ENCODE measurements at places on chromosomes 3 and 15.
A peak's percentile ranks its signal among the peaks of the same experiment; 100 is the strongest.

- DNase-seq: no peak
These were observed 40.2 kb downstream of the CMTM8 start for GRCh38 chr3:32278714-32279113.

DNA sequence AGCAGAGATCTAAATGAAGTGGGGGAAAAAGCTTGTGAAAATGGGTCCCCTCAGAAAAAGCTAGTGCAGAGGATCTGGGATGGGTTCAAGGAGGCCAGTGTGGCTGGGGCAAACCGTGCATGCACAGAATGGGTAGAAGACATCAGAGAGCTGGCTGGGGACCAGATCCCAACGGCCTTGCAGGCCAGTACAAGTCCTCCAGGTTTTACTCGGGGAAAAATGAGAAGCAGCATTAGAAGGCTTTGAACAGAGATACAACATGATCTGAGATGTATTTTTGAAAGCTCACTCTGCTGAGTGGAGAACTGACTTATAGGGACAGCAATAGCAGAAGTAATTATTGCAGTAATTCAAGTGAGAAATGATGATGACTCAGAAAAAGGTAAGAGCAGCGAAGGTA lies 114.5 kb downstream of the HERC1 start:
- DNase-seq: no peak

DNA sequence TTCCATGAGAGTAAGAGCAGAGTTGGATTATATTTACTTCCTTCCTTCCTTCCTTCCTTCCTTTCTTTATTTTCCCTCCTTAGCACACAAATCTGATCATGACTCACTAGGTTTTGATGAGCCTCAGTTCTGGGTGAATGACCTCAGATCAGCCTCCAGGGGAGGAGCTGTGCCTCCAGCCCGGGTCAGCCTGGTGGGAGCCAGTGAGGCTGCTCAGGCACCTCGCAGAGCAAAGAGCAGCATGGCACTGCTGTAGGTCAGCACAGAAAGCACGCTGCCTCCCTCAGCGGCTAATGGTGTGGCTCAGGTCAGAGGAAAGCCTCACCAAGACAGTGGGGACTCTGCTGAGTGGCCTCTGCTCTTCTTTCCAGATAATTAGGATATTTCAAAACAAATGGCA lies 108.5 kb downstream of the SYNPR start:
- DNase-seq: no peak

DNA sequence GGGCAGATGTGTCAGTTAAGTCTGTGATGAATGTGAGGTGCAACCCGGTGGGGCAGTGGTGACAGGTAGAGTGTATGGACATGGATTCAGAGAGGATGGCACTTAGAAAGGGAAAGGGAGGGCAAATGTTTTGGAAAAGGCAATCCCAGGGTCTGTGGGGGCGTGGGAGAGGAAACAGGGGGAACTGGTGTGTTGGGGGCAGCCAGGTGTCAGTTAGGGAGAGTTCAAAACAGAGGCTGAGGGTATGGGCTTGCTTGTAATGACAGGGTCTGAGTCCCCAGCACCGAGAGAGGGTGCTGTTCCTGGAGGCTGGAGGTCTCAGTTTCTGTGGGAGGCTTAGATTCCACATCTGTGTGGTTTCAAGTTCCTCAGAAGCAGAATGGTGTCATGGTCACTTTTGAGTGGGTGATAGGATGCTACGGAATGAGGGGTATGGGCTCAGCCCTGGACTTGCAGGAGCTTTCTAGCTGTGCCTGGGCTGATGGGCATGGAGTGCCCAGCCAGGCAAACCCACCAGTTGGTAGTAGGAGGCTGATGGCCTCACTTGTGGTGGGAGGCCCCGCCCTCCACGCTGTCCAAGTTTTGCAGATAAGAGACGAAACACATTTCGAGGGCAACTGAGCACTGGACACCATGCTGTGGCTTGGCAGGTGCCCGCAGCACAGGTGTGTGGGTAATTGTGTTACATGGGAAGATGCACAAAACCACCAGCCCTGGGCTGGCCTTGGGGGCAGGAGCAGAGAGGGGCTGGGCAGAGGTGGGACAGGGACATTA lies 209.4 kb downstream of the RPLP1 start:
- no peak for DNase-seq

- DNase-seq: no peak
These were observed 776.3 kb downstream of the TUSC7 start for GRCh38 chr3:117485841-117486240.

GRCh38 chr3:184593220-184593927 lies 31.8 kb downstream of the EPHB3 start:
- no peak for DNase-seq

DNA sequence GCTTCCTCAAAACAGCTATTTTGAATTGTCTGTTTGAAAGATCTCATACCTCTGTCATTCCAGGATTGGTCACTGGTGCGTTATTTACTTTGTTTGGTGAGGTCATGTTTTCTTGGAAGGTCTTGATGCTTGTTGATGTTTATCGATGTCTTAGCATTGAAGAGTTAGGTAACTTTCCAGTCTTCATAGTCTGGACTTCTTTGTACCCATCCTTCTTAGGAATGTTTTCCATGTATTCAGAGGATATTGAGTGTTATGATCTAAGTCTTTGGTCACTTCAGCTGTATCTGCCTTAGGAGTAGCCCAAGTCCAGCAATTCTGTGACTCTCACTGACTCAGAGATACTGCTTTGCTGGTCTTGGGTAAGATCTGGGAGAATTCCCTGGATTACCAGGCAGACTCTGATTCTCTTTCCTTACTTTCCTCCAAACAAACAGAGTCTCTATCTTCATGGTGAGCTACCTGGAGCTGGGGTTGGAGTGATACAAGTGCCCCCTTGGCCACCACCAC lies 398.6 kb downstream of the ZIC4 start:
- no peak for DNase-seq

GRCh38 chr3:156433910-156434309 lies 121.0 kb downstream of the SSR3 start:
- DNase-seq: no peak

GRCh38 chr3:129507181-129507831 lies 21.1 kb upstream of the RHO start:
- no peak for DNase-seq

- DNase-seq: no peak
These were observed 101.1 kb upstream of the RASGRP1 start for GRCh38 chr15:38665586-38666305.

DNA sequence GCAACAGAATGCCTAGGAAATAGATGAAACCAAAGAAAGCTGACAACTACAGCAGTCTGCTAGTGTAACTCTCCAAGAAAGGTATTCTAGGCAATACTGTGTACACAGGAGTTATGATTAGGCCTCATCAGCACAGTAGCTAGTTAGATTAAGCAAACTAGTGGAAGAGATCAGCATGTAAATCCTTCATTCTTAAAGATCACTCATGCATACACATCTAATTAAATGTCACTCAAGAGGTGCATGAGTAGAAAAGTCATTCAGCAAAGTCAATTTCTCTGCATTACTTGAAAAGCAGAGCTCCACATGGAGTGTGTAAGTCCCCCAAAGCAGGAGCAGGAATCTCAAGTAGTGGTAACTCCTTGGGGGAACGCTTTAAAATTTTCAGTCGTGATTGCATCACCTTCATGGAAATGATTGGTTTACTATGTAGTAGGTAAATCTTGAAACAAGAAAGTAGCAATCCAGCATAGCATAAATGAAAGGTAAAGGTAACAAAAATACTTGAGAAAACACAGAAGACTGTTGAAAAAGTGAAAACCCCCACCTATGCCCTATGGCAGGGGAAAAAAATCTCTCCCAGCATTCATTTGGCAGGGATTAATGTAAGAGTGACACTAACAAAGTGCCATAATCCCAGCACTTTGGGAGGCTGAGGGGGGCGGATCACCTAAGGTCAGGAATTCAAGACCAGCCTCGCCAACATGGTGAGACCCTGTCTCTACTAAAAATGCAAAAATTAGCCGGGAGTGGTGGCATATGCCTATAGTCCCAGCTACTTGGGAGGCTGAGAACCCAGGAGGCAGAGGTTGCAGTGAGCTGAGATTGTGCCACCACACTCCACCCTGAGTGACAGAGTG lies 29.4 kb upstream of the PPIB start:
- no peak for DNase-seq

GRCh38 chr15:71334873-71335272 lies 219.6 kb downstream of the THSD4 start:
- no peak for DNase-seq

GRCh38 chr3:123930445-123930844 lies 30.6 kb downstream of the CCDC14 start:
- no peak for DNase-seq

DNA sequence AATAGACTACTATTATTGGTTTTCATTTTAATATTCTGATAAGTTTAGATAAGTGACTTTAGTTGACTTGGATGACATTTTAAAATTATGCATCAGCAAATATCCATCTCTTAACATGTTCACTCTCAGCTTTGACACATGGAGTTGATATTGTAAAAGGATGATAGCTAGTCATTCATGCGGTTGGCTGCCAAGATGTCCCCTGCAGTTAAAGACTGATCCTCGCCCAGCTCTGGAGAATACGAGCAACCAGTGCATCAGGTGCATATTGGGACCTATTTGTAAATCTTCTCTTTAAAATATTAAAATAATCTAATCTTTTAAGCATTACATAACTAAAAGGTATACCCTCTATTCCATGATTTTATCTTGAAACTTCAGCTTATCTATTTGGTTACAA lies 41.9 kb downstream of the EPHB1 start:
- DNase-seq: no peak

DNA sequence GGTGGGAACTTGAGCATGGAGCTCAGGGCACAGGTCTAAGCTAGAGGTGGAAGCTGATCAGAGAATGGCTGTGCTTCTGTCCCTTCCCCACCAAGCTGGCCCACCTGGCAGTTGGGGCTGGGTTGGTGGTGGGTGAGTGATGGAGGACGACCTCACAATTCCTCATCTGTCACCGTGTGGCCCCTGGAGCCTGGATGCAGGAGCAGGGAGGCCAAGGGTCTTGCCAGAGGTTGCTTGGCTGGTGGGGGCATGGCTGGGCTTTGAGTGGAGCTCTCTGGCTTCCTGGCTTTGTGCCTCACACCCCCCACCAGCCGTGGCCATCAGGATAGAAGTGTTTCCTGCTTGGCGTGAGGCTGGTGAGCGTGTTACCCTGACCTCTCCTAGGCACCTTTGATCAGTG lies 36.0 kb downstream of the FBLN2 start:
- no peak for DNase-seq

- no peak for DNase-seq
These were observed 263.1 kb downstream of the ADAMTS17 start for GRCh38 chr15:100078511-100079220.

GRCh38 chr15:80832686-80833085 lies 53.5 kb downstream of the CEMIP start:
- no peak for DNase-seq

GRCh38 chr3:38644662-38645053 lies 4.8 kb downstream of the SCN5A start:
- DNase-seq: no peak

DNA sequence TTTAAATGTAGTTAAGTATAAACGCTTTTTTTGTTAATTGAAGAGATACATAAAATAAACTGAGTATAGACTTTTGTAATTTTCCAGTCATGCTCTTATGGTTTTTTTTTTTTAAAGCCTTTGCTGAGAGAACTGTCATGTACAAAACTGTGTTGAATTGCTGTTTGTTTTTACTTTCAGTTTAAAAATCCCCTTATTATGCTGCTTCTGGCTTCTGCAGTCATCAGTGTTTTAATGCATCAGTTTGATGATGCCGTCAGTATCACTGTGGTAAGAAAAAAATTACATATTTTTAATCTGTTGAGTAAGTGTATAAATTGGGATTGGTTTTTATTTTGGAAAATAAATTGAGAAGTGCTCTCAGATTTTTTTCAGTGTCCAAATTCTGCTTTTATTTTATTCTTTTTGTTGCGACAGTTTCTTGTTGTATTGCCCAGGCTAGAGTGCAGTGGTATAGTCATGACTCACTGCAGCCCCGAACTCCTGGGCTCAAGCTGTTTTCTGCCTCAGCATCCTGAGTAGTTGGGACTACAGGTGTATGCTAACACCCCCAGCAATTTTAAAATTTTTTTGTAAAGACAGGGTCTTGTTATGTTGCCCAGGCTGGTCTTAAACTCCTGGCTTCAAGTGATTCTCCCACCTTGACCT lies 40.7 kb downstream of the ATP2C1 start:
- DNase-seq: no peak

- DNase-seq: peak; percentile 48
These were observed 318.7 kb upstream of the STT3B start for GRCh38 chr3:31213869-31214486.

GRCh38 chr15:45549541-45550220 lies 27.1 kb upstream of the SLC30A4 start:
- no peak for DNase-seq

GRCh38 chr15:92059036-92059970 lies 205.8 kb downstream of the SLCO3A1 start:
- no peak for DNase-seq

- peak; percentile 17 for DNase-seq
These were observed 245.3 kb downstream of the ZNF621 start for GRCh38 chr3:40770061-40770460.

- no peak for DNase-seq
These were observed 11.7 kb upstream of the TCF12 start for GRCh38 chr15:56906766-56907165.
